Brain (organoid and tissue), 16 donors: ENCODE measurements at places on chromosomes 7 and 10.

DNA sequence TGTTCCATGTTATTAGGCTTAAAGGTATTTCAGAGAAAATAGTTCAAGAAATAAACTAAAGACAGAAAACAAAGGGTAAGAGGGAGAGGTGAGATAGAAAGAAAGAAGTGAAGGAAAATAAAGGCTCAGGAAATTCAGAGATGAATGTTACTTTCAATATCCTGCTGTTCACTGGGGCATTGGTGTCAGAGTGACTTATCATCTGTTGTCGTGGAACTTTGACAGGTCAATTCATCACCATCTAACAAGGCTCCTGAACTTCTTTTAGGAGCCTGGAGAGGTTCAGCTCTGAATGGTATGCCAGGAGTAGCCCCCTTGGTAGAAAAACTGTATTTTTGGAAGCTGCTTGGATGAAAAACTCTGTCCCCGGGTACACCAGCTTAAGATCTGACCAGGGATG lies 100.1 kb downstream of the KLF6 start:
- no peak for DNase-seq

- peak; percentile 44 for DNase-seq
Measured at GRCh38 chr10:30489346-30489745, 55.4 kb downstream of the MAP3K8 start.

- peak; percentile 81 for DNase-seq
Measured at GRCh38 chr10:10677479-10677878, 340.2 kb upstream of the CELF2 start.

DNA sequence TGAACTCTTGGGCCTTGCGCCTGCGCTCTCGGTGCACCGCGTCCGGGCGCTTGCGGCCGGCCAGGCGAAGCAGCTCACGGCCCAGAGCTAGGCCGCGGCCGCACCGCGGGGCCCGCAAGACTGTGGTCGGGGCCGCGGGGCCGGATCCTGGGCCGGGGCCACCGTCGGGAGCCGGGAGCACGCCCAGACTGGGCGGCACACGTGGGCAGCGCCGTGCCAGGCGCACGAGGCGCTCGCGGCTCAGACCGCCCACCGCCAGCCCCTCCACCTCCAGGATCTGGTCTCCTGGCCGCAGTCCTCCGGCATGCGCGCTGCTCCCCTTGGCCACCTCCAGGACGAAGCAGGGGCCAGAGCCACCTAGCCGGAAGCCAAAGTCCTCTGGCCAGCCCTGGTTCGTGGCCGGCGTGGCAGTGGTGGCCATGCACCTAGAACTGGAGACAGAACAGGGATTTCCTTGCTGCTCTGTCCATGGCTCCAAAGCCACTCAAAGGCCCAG lies at the start of gene GRID2IP:
TSS of gene GRID2IP (minus strand) at position 446 of the 496 bp plus-strand sequence. CDS start at position 421, 25 bp downstream.
- no peak for DNase-seq

- no peak for DNase-seq
Measured at GRCh38 chr7:13651167-13651566, 338.3 kb downstream of the ETV1 start.

- DNase-seq: no peak
Measured at GRCh38 chr7:75572814-75573213, 80.7 kb downstream of the SPDYE5 start.

GRCh38 chr10:62082729-62083411 lies 181.4 kb downstream of the ARID5B start:
- DNase-seq: no peak

- no peak for DNase-seq
Measured at GRCh38 chr10:48659790-48660189, 24.9 kb upstream of the WDFY4 start.

GRCh38 chr10:115558252-115558651 lies 465.1 kb downstream of the ATRNL1 start:
- DNase-seq: no peak

DNA sequence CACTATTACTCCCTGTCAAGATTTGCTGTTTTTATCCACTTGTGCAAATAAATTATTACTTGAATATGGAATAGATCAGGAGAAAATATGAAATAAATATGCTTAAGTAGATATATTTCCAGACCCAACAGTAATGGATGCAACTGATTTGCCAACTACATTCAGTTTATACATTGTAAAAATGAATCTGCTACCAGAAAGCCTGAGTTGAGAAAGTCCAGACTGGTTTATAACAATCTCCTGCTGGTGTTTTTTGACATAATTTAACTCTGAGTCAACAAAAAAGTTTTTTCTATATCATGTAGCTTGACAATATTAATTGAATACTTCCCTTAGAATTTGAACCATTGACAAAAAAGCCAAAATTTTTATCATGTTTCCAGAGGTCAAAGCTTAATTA lies 265.8 kb upstream of the SEMA3D start:
- no peak for DNase-seq

GRCh38 chr7:101916876-101917275 lies 99.5 kb downstream of the CUX1 start:
- no peak for DNase-seq

DNA sequence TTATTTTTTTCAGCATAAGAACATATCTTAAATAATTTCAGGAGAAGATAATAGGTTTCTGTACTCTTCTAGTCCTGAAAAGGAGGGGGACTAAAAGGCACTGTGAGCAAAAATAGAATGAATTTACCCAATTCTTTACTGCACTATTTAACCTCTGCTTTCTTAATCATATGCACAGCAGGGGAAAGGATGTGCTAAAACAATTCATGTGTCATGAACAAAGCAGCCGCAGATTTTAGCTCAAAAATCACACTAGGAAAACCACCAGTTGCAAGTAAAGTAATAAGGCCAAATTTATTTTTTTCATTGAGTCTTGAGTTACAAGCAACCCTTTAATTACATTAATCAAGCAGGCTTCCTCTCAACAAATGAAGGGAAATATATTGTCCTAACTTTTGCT lies 80.1 kb downstream of the CABCOCO1 start:
- DNase-seq: no peak
